ENCODE measurements at places on chromosomes 4 and X.

DNA sequence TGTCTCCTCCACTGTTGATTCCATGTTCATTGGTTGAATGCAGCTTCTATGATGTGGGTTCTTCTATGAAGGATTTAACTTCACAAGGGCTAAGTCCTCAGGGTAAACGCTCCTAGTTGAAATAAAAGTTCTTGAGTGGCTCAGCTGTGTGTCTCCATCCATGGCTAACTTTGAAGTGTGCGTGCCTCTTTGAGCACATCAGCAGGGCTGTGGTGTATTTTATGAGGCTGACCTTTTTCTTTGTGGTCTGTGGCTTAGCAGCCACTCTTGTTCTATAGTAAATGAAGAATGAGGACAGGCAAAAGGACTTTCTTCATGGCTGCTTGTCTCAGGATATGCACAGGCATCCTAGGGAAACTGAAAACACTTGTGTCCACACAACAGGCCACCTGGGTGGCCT, 88.5 kb downstream of the KIT start:
- DNase-seq = no peak

- no peak for DNase-seq
Observed at GRCh38 chr4:169881769-169882168, 124.0 kb upstream of the HPF1 start.

- peak; percentile 91 for DNase-seq
Observed at GRCh38 chr4:2412534-2412884, 5.9 kb downstream of the ZFYVE28 start.

DNA sequence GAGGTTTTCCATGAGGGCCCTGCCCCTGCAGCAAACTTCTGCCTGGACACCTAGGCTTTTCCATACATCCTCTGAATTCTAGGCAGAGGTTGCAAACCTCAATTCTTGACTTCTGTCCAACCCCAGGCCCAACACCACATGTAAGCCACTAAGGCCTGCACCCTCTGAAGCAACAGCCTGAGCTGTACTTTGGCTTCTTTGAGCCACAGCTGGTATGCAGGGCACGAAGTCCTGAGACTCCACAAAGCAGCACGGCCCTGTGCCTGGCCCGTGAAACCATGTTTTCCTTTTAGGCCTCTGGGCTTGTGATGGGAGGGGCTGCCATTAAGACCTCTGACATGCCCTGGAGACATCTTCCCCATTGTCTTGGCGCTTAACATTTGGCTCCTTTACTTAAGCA, 728.4 kb upstream of the FTHL17 start:
- no peak for DNase-seq

- DNase-seq = no peak
Observed at GRCh38 chrX:30039768-30040167, 175.6 kb upstream of the MAGEB2 start.

DNA sequence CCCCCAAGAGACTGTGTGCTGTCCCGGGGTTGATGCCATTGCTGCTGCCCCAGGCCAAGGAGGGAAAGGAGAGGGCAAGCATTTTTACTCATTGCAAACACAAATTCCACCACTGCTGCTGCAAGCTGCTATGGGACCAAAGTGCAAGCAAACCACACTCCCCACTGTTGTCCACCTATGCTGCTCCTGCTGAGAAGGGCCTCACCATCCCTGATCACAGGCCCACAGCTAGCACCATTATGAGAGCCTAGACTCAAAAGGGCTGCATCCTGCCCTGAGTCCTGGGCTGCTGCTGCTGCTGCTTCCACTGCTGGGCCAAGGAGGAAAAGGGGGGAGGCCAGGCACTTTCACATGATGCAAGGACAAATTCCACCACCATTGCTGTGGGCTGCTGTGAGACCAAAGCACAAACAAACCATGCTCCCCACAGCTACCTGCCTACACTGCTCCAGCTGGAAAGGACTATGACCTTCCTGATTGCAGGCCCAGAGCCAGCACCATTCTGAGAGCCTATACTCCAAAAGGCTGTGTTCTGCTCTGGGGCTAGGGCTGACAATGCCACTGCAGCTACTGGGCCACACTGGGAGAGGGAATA, 218.2 kb upstream of the ZCCHC13 start:
- DNase-seq = no peak

DNA sequence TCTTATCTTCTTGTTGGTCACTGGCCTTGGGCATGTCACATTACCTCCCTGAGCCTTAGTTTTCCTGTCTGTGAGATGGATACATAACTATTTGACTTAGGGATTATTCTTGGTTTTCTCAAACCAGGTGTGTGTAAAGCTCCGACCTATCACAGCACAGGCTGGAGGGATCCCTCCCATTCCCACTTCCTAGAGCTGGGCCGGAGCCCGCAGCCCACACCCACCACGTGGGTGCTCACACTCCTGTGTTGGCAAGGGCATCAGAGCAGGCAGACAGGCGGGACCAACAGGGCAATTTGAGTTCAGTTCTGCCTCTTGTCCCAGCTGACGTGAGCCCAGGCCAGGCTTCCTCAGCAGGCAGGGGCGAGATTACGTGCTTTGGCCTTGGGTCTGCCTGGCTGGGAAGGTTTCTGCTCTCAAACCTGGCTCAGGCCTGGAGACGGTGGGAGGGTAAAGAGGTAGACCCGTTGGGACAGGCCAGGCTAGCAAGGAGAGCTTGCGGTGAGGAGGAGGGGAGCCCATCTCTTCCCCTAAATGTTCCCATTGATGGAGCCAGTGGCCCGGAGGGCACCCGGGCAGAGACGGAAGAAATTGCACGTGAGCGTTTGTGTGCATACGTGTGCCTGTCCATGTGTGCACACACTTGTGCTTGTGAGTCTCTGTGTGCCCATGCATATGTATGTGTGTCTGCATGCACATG, 734 bp upstream of the SH3TC1 start:
- no peak for DNase-seq

- no peak for DNase-seq
Observed at GRCh38 chr4:81084029-81084428, 53.5 kb downstream of the BMP3 start.

- no peak for DNase-seq
Observed at GRCh38 chr4:83272900-83273299, 11.7 kb downstream of the COQ2 start.

GRCh38 chr4:80462621-80463091, 127.1 kb downstream of the CFAP299 start:
- DNase-seq = no peak

DNA sequence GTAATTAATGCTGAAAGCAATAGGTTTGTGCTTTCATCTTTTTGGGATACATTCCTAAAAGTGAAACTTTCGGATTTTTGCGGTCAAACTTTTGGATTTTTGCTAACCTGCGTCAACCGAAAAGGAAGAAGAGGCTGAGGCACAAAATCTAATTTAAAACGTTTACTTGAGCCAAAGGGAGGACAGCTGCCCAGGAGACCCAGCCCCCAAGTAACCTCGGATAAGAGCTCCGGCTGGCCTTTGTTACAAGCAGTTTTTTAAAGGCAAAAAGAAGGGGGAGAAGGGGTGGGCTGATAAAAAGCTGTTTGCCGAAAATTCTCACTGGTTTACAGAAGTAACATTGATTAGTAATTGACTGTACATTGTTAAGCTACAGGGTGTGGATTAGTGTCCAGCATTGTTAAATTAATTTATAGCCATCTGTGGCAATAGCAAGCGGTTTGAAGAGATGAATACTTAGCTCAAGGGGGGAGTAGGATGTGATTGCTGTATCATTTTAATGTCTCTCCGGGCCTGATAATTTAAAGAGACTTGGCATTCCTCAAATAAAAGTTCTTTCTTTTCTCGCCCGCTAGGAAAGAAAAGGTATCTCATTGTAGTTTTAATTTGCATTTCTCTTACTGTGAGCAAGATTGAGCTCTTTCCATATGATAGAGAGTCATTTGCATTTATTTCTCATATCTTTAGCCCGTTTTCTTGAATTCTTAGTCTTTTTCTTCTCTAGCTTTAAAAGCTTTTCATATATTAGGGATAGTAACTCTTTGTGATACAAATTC, 59.1 kb upstream of the USP9X start:
- no peak for DNase-seq

- DNase-seq = no peak
Observed at GRCh38 chr4:7584098-7584497, 149.4 kb upstream of the PSAPL1 start.

DNA sequence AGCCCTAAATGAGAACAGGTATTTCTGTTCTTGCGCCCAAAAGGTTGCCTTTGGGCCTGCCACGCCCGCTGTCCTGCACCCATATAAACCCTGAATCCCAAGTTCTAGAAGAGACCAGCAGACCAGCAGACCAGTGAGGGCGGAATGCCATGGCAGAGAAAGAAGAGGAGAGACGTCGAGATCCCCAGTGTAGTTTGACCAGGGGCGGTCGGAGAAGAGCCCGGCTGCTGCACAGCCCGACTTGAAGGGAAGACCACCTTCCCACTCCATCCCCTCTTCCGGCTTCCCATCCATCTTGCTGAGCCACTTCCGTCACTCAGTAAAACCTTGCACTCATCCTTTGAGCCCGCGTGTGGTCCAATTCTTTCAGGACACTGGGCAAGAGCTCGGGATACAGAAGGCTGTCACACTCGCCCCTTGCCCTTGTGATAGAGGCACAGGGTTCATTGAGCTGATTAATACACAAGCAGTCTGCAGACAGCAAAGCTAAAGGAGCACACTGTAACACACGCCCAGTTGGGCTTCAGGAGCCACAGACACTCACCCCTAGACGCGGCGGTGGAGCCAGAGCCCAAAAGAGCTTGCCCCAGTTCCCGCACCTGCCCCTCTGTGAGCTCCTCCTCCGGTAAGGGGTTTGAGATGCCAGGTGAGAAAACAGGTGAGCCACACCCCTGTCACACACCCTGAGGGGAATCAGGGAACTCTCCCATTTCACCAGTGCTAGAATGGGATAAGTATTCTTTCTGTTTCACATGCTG, 230.8 kb downstream of the PCDH10 start:
- no peak for DNase-seq

- no peak for DNase-seq
Observed at GRCh38 chr4:36439556-36439955, 158.1 kb downstream of the DTHD1 start.

DNA sequence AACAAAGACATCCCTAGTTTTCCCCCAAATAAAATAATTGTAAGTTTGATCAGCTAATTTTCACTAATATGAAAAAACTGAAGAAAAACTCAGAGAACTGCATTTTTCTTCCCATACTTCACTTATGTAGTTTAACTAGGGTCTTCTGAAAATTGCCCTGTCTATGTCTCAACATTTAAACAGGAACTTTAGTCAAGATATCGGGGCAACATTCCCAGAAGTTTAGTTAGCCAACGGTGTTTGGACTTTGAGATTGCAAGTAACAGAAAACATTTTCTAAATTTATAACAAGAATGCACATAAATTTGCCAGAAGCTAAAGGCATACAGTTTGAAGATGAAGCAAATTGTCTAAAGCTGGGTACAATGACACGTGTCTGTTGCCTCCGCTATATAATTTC, 201.1 kb downstream of the ARAP2 start:
- no peak for DNase-seq

DNA sequence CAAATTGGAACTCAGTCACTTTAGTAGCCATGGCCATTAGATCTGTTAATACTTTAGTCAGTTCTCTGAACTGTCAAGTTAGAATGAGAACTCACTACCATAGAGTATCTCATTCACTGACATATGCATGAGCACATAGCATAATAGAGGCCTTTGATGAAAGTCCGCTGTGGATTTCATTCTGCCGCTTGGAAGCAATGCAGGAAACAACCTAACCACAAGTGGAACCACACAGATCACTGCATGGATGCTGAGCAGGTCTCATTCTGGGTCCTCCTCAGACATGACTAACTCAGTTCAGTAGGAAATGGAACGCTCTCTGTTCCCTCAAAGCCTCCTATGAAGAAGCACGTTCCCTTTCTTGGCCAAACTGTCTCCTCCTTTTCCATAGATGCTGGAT, 1624.8 kb upstream of the TENM3 start:
- DNase-seq = no peak

DNA sequence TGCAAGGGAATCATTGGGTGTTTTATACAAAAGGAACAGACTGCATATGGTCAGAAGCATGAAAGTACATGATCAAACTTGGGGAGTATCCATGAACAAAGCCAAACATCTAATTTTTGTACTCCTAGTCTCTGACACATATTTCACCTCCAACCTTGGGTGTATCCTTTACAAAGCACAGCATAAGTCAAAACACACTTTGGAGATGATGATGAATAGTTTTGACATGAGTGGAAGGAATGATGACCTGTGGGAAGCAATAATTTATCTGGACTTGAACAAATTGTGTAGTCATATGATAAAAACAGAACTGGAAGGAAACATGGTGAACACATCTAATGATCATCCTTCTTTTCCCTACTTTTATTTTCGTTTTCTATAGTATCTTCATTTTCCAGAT, 108.7 kb upstream of the PLS3 start:
- DNase-seq = no peak

GRCh38 chr4:180512801-180513475, 1730.3 kb upstream of the TENM3 start:
- no peak for DNase-seq

- DNase-seq = no peak
Observed at GRCh38 chrX:13478740-13479451, 90.5 kb upstream of the EGFL6 start.

GRCh38 chrX:40247848-40248622, 150.3 kb upstream of the BCOR start:
- no peak for DNase-seq

DNA sequence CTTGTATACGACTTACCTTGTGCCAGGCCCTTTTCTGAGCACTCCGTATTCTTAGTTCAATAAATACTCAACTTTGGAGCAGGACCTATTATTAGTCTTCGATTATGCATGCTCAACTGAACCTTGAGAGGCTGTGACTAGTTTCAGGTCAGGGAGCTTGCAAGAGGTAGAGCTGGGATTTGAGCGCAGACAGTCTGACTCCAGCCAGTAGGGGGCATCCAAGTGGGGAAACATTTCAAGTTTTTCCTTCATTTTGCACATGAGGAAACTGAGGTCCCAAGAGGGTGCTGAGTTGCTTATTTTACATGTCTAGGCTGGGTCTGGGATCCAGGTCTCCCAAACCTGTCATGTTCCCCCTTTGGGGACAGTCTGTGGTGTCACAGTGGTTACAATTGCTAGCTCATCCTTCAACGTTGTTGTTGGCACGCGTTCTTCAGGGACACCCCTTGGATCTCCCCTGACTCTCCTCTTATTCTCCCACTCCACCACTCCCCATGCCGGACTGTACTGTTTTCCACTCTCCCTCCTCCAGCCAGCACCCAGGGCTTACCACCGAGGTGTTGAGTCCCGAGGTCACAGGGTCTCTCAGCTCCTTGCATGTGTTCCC, 6.7 kb upstream of the PRICKLE3 start:
- DNase-seq = peak; percentile 25

GRCh38 chrX:35919536-35920309, at the start of gene CFAP47:
Gene CFAP47, plus strand, starts transcription at chrX:35919734. Its CDS starts 66 bp downstream, at chrX:35919800.
- DNase-seq = no peak

DNA sequence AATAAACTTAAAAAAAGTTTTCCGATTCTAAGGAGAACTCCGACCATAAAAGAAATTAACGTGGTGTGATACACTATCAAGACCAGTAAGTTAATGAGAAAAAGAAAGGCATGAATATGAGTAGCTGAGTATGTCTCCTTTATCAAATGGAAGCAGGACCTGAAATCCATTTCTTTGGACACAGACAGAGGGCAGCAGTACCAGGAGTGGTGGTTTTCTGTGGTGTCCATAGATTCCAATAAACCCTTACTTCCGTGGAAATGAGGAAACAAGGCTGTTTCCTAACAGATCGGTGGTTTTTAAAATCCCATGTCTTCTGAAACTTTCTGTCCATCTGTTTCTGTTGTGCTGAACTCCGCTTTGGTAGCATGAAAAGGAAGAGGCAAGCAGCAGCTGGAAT, 128.5 kb upstream of the TSPAN5 start:
- no peak for DNase-seq
